ENCODE measurements at places on chromosomes 16 and 17.
A peak's percentile ranks its signal among the peaks of the same experiment; 100 is the strongest.

DNA sequence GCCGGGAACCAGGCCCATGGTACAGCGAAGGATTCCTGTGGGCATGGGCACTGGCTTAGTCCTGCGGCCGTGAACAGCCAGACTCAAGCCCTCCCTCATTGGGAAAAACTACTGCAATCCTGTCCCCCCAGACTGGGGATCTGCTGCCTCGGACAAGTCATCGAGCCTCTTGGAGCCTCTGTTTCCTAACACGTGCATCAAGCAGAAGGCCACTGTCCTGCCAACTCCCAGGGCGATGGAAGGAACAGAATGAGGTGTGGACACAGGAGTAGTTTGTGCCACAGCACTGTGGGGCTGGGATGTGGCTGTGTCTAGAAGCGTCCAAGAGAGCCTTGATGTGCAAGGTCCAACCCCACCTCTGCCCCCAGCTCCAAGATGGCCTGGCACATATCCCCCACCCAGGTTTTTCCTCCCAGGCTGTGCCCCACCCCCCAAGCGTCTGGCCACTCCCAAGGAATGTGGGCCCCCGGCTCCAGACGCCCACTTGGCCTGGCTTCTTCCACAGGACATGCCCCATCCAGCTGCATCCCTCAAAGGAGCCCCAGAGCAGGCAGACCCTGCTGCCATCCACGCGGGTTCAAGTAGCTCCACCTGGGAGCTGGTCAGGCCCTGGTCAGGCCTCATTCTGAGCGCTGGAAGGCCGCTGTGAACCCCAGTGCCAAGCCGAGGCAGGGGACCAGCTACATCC is 3.4 kb downstream of the CAMKK1 start:
- DNase-seq: no peak

DNA sequence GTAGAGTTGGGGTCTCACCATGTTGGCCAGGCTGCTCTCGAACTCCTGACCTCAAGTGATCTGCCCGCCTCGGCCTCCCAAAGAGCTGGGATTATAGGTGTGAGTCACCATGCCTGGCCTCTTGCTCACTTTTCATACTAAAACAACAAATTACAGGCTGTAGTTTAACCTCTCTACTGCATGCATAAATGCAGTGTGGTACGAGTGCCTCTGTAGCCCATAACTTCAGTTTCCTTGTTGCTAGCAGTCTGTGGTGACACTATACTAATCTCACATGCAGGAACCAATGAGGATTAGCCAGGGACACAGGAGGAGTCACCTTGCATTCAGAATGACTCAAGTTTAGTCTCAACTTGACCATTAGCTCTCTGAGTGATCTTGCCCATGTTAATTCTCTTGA is 20.1 kb downstream of the HMOX2 start:
- no peak for DNase-seq

DNA sequence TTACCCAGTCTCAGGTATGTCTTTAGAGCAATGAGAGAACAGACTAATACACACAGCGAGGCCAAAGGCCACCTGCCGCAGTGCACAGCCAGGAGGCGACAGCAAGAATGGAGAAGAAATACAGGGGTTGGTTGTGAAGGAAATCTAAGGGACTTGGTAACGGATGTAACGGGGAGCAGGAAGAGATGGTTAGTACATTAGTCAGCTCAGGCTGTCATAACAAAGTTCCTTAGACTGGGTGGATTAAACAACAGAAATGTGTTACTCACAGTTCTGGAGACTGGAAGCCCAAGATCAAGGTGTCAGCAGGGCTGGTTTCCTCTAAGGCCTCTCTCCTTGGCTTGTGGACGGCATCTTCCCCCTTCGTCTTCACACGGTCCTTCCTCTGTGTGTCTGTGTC is 47.1 kb downstream of the TVP23C start:
- no peak for DNase-seq

GRCh38 chr17:45164734-45165269 is 3.1 kb downstream of the HEXIM2 start:
- no peak for DNase-seq

- no peak for DNase-seq
These were observed 31.3 kb upstream of the CCDC182 start for GRCh38 chr17:57776366-57776765.

DNA sequence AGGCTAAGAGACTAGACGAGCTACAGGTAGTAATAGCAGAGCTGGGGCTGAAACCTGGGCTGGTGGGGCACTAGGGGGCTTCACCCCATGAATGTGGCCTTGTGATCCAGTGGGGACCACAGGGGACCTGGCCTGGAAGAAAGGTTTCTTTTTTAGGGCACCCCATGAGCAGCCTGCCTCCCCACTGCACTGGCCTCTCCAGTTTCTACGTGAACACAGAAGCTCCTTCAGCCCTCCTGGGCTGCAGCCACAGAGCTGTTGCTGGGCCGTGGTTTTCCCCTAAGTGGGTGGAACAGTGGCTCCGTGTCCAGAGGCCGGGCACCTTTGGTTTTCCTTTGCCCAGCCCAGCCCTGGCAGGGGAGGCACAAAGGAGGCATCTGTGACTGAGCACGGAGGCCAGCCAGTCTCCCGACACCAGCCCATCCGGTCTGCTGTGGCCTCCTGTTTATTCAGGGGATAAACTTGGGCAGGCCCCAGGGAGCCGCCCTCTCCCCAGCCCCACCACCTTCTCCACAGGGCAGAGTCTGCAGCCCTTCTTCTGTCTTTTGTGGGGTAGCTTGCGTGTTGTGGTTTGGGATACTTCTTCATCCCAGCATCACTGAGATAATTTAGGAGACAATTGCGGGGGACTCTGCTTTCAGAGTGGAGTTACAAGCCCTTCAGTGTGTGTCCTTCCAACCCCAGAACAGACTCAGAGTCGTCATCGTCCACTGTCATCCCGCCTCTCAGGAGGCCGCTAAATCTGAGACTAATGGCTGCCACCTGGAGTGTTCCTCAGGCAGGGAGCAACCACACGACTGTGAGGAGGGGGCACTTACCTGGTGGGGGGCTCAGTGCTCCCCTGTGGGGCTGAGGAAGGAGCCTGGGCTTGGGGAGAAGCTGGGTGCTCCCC is 85.3 kb downstream of the RAB11FIP4 start:
- DNase-seq: no peak

DNA sequence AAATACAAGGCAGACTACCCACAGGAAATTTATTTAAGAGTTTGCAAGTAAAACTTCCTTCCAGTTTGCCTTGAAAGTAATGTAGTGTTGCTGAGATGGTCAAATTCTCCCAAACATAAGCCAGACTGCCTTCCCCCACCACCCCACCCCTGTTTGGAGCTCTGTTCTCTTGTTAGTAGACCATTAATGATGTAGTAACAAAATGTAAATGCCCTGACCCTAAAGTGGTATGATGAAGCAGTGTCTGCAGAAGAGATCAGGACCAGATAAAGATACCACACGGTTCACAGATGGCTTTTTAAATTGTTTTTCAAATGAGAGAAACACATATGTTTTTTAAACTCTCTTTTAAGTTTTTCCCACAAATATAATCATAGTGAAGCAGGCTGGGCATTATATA is 136.4 kb upstream of the TMEM97 start:
- DNase-seq: no peak

DNA sequence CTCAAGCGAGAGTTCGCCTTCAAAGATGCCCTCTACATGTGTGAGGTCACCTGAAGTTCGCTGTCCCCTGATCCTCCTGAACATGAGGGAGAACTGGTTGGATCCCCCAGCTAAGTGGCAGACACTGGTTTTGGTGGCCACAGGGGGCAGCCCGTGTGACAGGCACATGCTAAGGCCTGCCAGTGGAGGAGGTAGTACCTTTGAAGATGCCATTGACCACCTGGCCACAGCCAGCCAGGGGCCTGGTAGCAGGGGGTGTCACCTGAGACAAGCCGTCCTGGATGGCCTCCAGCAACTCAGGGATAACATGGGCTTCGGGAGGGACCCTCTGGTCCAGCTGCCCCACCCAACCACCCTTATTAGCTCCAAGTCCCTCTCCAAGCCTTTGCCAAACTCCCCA is 7.3 kb upstream of the ALDH3A1 start:
- no peak for DNase-seq

DNA sequence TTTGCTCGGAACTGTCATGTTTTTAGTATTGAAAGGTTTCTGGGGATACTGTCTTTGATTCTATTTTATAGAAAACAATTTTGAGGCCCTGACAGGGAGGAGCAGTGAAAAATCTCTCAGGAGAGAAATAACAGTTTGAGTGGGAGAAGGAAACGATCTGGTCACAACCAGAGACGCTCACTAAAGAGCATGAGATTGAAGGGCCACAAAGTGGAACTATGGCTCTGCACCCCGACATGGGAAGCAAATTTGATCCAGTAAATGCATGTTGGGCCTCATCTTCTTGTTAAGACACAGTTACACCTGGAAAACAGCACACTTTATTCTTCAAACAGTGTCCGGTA is 492 bp downstream of the ERAL1 start:
- no peak for DNase-seq

GRCh38 chr16:54370278-54371040 is 83.9 kb upstream of the IRX3 start:
- DNase-seq: no peak

GRCh38 chr16:83200005-83200779 is 573.4 kb downstream of the CDH13 start:
- no peak for DNase-seq

DNA sequence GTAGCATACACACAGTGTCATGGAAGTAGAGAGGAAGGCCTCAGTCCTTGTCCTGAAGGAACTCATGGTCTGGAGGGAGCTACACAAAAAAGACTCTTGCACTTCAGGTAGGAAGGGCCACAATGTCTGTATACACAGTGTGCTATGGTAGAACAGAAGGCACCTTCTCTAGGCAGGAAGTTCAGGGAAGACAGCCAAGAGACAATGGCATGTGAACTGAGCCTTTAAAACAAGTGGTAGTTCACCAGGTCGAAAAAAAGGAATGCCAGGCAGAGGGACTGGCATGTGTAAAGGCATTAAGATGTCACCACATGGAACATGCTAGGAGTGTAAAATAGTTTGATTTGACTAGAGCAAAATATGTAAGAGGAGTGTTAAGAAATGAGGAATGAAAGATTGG is 9.7 kb downstream of the GNAO1 start:
- no peak for DNase-seq

- no peak for DNase-seq
These were observed 40.5 kb downstream of the C16orf82 start for GRCh38 chr16:27107185-27107592.

GRCh38 chr17:5583426-5584382 is 605 bp downstream of the NLRP1 start:
- DNase-seq: peak; percentile 50

DNA sequence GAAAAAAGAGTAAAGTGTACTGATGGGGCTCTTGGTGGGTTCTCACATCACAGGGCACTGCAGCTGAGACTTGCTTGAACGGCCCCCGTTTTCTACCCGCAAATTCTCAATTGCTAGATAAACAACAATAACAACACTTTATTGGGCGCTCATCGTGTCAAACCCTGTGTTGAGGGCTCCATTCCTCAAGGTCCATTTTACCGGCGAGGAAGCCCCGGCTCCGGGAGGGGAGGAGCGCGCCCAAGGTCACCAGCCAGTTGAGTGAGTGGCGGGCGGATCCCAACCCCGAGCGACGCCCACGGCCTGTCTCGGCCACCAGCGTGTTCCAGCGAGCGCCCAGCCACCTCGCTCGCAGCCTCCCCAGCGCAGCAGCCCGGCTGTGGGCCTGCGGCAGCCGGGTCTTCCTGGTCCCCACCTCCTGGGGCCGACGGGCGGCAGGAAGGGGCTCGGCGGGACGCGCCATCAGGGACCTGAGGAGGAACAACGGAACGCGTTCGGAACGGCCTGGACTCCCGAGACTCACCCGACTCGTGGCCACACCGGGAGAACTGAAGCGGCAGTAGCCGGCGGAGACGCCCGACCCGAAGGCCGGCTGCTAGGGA is 373 bp downstream of the CMC2 start:
- peak; percentile 84 for DNase-seq

- no peak for DNase-seq
These were observed 16.5 kb downstream of the CRISPLD2 start for GRCh38 chr16:84836234-84836647.

DNA sequence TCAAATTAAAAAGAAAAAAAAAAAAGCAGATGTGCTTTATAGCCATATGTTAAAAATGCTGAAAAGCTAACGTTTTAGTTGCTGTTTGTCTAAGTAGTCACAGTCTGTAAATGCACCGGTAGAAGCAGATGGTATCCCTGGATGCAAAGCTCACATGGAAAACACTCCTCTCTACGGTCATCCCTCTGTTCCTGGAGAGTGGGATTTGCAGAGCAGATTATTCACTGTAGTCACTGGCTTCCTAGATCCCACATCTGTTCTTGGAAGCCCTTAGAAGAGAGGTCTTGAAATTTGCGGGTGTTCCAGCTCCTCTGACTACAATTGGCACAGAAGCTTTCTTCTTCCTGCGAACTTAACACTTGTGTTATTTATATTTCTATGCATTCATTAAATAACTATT is 186.6 kb downstream of the PMP22 start:
- DNase-seq: no peak

GRCh38 chr16:85735225-85735635 is 15.7 kb downstream of the C16orf74 start:
- DNase-seq: peak; percentile 29

DNA sequence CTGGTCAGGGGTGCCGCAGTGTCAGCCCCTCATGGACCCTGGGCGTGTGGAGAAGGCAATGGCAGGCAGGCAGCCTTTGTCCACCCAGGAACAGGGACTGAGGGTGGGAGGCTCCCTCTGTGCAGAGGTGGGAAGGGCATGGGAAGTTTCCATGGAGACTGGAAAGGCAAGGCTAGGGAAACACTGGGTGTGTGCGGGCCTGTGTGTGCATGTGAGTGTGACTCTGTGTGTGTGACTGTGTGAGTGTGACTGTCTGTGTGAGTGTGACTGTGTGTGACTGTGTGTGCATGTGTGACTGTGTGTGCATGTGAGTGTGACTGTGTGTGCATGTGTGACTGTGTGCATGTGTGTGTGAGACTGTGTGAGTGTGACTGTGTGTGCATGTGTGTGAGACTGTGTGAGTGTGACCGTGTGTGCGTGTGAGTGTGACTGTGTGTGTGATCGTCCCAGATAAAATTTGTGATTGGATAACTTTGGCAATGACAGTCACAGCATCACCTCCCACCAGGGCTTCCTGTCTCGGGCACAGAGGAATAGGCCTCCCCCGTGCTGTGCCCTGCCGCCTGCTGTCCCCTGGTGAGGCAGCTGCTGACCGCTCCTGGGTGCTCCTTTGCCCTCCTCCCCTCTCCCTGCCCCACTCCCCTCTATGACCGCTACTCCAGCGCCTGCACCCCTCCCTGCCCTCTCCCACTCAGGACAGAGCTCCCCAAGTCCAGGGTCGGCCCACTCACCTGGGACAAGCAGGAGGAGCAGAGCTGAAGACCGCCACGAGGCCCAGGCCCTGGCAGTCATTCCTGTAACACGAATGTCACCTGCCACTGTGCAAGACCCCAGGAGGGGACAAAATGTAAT is 698 bp downstream of the CD300C start:
- peak; percentile 45 for DNase-seq

- DNase-seq: peak; percentile 33
These were observed 39.5 kb downstream of the RCVRN start for GRCh38 chr17:9865586-9865985.

GRCh38 chr16:64745258-64745930 is 376.5 kb downstream of the CDH11 start:
- DNase-seq: no peak

GRCh38 chr16:30628628-30629540 is 18.7 kb upstream of the ZNF689 start:
- peak; percentile 79 for DNase-seq
